ENCODE measurements at places on chromosomes 7 and 10.

DNA sequence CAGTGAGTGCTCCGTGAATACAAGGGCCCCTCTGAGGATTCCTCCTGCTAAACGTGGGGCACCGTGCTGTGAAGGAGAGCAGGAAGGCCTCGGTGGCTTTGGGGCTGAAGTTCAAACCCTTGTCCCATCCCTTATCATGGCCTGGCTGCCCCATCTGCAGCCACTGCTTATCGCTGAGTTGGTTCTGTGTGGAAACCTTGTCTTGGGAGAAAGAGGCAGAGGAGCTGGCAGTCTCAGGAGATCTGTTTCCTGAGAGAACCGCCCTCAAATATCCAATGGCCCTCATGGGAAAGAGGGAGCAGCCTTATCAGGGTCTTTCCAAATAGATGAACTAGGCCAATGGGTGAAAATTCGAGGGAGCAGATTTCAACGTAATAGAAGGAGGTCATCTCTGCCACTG, 52.0 kb upstream of the NRF1 start:
- DNase-seq: no peak

DNA sequence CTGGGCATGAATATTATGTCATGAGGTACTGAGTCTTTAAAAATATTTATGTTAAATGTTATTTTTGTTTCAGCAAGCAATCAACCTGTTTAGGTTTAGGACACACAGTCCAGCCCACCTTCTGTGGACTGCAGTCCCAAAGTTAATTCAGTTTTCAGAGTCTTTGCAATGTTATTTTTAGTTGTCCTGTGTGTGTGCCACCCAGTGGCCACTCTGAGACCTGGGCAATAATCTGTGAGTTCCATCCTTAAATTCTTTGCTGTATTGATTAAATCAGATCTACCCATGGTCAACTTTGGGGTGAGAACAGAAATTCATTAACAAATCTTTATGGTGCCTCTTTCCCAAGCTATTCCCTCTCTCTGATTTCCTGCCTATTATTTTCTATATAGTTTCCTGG, 415.1 kb downstream of the CCSER2 start:
- no peak for DNase-seq

DNA sequence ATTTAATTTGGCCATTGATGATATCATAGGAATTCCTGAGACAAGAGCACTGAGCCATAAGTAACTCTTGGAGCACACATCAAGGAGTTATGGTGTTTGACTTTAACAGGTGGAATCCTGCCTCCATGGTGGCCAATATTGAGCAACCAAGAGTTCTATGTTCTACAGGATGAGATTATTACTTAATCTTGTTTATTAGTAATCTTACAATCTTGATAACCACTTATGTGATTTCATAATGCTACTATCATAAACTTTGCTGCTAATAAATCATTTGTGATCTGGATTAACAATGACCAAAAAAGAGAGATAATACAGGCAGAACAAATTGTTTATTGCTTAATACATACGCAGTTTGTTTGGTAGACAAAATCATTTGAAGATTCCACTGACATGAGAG, 27.5 kb upstream of the PDK4 start:
- no peak for DNase-seq

- DNase-seq: no peak
Measured at GRCh38 chr7:47576031-47576865, 5.7 kb downstream of the TNS3 start.

DNA sequence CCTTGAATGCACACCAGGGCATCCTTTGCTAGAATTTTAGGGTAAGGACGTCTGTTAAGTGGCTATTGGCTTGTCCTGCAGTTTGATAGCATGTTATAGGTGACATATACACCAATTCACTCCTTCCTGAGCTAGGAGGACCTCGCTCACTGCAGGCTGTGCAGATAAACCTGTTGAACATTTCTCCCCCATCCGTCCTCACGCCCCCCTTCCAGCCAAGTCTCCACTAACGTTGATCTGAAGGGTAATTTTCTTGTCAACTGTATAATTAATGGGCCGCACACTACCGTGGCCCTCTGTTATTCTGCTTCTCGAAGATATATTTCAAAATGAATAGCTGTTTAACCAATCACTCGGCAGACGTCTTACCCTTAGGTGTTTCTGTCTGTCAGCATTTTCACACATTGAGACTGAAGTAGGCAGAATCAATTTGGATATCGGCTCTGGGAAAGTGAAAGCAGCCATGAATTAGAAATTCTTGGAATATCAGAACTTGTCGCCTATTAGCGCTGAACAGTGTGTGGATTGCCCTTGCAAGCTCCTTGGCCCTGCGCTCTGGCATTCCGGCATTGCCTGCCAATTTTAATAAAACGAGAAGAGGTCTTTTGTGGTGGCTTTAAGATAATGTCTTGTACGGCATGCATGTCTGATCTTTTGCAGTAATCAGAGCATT, 905.3 kb downstream of the TYW1 start:
- DNase-seq: no peak

- peak; percentile 16 for DNase-seq
Measured at GRCh38 chr10:133168617-133169031, 8.6 kb downstream of the KNDC1 start.

- no peak for DNase-seq
Measured at GRCh38 chr10:126475074-126475691, 86.9 kb upstream of the ADAM12 start.

GRCh38 chr7:37526623-37527022, 78.0 kb upstream of the ELMO1 start:
- no peak for DNase-seq

GRCh38 chr7:88480271-88480670, 173.6 kb upstream of the STEAP4 start:
- DNase-seq: no peak

- DNase-seq: no peak
Measured at GRCh38 chr7:23787272-23787671, 77.3 kb downstream of the STK31 start.

- no peak for DNase-seq
Measured at GRCh38 chr7:1644341-1645070, 25.6 kb upstream of the ELFN1 start.

GRCh38 chr7:134991469-134992339, 5.4 kb downstream of the AGBL3 start:
- no peak for DNase-seq

DNA sequence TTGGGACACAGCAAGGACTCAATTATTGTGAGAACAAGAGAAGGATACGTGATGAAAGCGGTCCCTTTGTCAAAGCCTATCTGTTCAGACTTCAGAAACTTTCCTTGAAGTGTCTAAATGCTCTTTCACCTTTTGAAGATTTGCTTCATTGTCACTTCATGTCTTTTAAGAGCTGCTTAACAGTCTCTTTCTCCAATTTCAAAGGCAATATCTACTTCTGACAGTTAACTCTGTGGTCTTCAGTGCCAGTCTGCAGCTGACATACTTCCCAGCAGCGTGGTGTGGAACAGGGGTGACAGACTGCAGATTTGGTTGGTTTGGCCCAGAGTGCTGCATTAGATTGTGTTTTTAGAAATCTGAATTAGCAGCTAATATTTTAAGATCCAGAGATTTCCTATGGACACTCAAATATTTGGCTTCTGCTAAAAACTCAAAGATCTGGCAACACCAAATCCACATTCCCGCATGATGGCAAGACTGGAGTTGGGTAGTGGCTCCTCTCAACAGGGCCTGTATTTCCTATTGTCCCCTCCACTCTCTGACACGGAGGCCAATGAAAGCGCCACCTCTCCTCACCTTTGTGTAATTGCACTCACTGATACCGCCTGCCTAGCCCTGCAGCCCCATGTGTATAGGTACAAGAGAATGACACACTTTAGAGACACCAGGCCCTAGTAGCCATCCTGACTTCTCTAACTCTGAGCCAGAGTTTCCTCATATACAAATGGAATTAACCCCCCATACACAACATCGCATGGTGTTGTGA, 11.5 kb downstream of the SCRN1 start:
- DNase-seq: no peak

DNA sequence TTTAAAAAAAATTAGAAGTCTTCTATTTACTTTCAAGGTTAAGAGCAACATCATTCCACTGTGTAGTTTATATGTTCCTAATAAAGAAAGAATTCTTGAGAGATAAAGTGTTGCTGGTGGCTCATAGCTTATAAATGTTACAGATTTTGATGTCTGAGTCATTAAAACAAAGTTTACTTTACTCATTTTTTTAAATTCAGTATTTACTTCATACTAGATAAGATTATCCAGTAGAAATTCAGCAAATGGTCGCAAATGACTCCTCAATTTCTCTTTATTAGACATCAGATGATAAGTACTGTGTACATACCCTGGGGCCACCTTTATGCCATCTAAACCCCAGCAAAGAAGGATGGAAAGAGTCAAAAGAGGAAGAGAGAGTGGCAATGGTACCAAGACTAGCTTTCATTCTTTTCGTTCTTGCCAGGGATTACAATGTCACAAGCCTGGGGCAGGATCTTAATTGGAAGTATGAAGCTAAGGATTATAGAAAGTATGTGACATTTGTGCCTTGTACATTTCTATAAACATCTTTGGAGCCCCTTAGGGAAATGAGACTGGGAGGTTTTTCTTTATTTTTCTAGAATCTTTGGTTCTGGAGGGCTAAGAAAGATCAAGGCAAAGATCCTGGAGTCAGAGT, 206.1 kb downstream of the CHRM2 start:
- DNase-seq: no peak

DNA sequence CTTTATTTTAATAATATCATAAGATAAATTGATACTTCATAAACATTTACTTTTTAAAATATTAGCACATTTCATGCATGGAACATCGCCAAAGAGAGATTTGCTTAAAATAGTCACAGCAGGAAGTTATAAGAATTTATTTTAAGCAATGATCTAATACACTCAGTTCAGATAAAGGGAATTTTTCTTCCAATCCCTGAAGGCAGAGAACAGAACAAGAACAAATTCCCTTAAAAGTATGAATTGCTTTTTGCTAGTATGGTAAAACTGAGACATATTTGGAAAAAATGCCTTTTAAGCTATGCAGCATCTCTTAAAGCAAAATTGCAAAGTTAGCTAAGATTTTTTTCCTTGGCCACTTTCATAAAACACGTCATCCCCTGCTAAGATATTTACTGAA, 91.0 kb downstream of the SEMA3D start:
- no peak for DNase-seq

DNA sequence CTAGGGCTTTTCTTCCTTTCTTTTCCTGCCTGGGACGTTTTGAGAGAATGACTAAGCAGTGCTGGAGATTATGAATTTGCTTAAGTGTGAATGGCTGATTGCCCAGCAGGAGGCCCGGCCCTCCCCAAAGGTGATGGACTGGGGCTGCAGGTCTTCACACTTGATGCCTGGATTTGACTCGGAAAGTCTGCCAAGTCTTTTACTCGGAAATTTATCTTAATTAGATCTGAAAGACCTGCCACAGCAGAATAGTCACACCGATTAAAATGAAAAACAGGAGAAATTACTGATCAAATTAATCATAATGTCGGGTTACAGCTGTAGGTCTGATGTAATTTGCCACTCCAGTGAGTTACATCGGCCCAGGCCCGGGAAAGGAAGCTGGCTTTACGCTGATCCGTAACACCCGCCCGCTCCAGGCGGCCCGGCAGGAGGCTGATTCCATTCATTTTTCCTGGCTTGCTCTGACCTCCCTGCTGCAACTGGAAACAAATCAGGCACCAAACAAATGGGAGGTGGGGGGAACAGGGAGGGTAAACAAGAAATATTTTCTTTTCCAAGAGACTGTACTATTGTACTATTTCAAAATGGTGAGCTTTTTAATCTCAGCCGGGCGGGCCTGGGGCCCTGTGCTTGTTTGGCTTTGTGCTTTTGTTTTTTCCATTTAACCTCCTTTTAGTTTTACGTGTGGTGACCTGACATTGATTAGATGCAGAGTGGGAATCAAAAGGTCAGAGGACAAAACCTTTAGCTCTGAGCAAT, 212.4 kb upstream of the YAE1 start:
- DNase-seq: no peak

DNA sequence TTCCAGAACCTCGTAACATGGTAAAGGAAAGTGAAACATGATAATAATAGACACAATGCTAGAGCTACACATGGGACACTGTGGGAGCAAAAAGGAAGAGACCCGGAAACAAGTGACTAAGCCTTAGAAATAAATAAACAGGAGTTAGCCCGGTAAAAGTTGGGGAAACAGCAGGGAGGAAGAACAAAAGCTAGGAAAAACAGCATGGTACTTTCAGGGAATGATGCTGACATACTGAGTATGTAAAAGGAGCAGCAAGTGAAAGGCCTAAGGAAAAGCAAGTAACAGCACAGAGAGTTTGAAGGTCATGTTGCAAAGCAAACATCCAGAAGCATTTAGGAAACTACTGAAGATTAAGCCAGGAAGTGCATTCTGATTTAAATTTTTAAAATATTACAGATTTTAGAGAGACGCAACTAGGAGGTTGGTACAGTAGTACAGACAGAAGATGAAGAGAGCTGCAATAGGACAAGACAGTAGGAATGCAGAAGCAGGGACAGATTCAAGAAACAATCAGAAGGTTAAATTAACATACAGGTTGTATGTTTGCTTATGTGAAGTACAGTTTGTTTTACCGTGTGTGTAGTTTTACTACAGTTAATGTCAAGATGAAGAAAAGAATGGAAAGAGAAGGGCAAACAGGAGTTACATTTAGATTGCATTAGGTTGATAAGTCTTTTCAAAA, 63.7 kb downstream of the ARHGAP12 start:
- DNase-seq: no peak

DNA sequence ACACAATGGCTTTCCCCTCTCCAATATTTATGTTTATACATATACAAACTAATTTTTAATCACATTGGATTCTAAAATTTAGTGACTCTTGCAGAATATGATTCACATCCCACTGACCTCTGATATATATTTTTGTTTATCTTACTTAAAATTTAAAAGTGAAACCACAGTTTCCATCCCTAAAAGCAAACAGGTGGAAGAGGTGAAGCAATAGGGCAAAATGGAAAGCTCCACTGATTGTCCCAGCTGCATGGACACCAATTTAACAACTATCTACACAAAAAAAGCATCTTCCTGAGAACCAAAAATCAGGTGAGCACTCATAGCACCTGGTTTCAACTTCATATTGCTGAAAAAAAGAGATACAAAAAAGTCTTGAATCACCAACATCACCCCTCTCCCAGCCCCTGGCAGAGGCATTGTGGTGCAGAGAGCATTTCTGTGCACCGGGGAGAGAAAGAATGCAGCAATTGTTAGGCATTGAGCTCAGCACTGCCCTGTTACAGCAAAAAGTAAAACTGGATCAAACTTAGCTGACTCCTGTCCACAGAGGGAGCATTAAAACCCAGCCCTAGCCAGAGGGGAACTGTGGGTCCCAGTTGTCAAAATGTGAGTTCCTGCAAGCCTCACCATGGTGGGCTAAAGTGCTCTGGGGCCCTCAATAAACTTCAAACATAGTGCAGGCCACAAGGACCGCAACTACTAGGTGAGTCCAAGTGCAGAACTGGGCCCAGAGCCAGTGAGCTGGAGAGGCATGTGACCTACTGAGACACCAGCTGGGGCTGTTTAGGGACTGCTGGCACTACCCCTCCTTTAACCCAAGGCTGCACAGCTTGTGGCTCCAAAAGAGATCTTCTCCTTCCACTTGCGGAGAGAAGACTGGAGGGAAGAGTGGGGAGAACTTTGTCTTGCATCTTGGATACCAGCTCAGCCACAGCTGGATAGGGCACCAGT, 92.1 kb downstream of the SIRT1 start:
- DNase-seq: no peak

Measured in activated T-cell treated with anti-CD3 and anti-CD28 coated beads, Interleukin-2, amount 50 U/mL, for 24 hours (primary cell).